ENCODE measurements at places on chromosomes 12 and 14. TPM values are rescaled to one million over a fixed set of nuclear protein-coding genes. Genes with fewer than 3 reads are reported as not detected.

Gene GPR135
- total RNA-seq: 0.97 TPM

Gene RPS6KL1
- 6.5 TPM for total RNA-seq

Gene ACSM4
- not detected for total RNA-seq

DNA sequence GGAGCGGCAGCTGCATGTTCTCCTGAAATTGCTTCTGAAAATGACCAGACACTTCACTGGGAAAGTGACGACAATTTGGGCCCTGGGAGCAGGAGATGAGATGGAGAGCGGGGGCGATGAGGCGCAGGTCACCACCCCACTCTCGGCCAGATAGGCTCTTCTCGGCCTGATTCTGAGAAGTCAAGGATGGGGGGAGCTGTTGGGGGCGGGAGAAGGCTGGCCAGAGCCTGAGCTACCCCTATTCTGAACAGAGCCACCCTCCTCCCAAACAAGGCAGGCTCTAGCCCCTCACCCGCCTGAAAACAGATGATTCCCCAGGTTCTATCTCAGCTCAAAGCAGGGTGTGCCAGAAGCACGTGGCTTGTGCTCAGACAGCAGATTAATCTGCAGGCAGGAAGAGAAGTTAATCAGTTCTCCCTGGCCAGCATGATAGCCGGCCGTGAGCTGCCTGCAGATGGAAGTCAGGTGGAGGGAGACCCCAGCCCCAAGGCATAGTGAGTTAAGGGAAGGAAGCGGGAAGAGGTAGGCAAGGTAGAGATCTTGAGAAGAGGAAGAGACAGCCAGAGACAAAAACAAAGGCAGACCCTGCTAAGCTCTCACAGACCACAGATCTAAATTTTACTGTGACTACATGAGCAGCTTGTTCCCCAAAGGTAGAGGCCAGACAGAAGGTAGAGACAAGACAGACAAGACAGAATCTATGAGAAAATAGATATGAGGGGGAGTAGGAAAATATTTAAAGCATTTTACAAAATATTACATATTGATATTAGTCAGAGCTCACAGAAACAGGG, 10.9 kb upstream of the TAC3 start:
- no peak for DNase-seq

- DNase-seq: no peak
Observed at GRCh38 chr12:128267651-128268378, 845 bp downstream of the TMEM132C start.

- DNase-seq: no peak
Observed at GRCh38 chr14:24252289-24253124, 10.1 kb upstream of the TINF2 start.

DNA sequence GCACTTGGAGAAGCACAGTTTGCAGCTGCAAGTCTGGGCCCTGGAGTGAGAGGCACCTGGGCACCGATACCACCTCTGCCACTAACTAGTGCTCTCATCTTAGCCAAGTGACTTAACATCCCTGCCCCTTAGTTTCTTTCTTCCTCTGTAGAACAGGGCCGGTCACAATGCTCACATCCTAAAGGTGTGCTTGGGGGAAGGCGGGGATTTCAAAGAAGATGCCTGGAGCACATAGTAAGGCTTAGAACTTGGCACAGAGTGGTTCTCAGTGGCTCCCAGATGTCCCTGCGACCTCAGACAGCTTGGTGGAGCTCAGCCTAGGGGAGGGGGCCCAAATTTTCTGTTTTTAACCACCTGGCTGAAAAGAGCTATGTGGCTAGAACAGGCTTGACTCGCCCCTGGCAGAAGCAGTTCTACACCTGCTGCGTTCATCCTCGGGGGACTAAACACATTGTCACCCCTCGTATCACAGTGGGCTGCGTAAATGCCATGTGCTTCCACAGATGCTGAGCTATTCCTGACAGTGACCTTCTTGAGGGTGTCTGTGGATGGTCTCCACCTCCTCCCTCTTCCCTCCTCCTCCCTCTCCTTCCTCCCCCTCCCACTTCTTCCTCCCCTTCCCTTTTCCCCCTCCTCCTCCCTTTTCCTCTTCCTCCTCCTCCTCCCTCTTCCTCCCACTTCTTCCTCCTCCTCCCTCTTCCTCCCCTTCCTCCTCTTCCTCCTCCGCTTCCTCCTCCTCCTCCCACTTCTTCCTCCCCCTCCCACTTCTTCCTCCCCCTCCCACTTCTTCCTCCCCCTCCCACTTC, 112.1 kb downstream of the PHETA1 start:
- no peak for DNase-seq

DNA sequence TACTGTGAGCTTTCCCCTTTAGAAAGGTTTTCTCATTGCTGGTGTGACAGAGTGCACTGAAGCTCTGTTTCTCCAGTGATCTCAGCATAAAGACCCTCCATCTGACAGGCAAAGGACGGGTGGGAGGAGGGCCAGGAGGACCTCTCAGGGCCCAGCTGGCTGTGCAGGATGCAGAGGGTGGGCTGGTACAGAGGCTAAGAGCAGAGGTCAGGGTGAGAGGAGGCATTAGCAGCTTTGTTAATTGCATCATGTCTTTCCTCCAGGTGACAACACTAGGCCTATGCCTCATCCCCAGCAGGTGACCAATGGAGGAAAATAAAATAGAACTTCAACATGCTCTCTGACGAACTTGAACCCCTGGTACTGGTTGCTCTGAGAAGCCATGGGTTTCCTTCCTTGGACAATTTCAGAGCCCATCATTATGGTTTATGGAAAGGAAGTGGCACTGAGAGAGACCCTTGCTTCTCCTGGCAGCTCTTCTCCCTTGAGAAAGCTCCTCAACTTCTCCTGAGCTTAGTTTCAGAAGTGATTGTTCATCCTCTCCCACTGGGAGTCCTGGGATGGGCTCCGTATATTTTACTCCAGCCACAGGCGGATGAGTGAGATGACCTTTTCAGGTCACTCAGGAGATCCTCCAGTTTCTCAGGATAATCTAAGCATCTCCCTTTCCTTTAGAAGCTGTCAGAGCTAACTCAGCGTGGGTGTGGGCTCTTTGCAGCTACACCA, 45.8 kb upstream of the ATP23 start:
- DNase-seq: no peak

- no peak for DNase-seq
Observed at GRCh38 chr14:73924337-73924736, 25.6 kb downstream of the FAM161B start.

DNA sequence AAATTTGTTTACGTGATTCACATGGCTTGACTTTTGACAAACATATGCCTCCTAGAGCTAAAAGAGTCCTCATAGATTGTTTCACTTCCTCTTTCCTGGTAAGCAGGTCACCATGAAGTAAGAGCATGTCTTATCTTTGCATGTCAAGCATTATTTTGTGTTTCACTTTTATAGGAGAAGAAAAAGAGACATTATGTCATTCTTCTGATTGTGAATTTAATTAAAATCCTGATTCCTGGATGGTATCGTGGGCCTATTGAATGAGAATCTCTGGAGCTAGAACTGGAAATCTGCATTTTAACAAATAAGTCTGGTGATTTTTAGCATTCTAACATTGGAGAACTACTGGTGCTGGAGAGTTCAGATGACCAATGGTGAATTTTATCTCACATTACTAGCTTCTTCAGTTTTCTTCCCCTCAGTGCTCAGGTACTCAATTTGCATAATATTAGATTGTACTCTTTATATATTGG, 218.6 kb upstream of the ATP2B1 start:
- no peak for DNase-seq

All from activated naive CD8-positive, alpha-beta T cell treated with anti-CD3 and anti-CD28 coated beads for 36 hours (primary cell).